ENCODE measurements at places on chromosomes 1 and 21.

- no peak for DNase-seq
These were observed 79.5 kb downstream of the BEND5 start for GRCh38 chr1:48697066-48697707.

- no peak for DNase-seq
These were observed 5.9 kb upstream of the TTC22 start for GRCh38 chr1:54806931-54807611.

DNA sequence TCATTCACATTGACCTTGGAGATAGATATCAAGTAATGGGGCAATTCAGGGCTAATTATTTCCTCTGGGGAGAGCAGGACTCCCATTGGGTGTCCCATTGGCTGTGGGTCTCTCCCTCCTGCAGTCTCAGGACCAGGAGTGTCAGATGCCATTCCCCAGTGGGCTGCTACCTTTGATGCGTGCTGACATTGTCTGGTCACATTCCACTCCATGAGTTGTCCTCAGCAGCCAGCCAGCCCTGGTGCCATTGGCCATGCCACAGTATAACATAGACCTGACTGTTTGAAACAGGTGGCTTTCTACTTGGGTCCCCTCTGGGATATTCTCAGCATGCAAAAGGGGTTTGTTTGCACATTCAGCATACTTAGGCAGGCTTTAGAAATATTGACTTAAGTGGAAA is 118.5 kb downstream of the MRPS6 start:
- DNase-seq: no peak

DNA sequence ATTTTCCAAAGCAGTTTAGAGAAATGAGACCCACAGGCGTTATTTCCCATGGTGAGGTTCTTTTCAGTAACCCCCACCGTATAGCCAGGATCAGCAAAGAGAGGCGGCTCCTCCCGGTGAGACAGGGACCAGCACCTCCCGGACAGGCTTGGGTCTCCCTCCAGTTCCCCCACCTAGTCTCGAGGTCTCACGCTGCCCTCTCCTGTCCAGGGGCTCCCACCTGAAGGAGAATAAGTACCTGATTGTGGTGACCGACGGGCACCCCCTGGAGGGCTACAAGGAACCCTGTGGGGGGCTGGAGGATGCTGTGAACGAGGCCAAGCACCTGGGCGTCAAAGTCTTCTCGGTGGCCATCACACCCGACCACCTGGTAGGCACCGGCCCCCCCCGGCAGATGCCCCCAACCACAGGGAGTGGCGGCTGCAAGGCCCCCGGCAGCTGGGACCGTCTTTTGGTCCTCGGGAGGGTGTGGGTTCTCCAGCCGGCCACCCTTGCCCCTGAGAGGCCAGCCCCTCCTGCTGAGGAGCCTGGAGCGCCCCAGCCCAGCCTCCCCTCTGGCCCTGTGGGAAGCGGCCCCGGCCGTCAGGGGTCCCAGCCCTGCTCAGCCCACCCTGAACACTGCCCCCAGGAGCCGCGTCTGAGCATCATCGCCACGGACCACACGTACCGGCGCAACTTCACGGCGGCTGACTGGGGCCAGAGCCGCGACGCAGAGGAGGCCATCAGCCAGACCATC is 4.9 kb downstream of the COL6A1 start:
- DNase-seq: no peak

- no peak for DNase-seq
These were observed 2.6 kb downstream of the VSIG8 start for GRCh38 chr1:159859767-159860322.

- DNase-seq: no peak
These were observed 111.5 kb downstream of the PDE9A start for GRCh38 chr21:42764883-42765282.

- DNase-seq: no peak
These were observed 1030.3 kb upstream of the ADGRL4 start for GRCh38 chr1:80036690-80037432.

- peak; percentile 82 for DNase-seq
These were observed 8.2 kb upstream of the SSX2IP start for GRCh38 chr1:84698151-84699110.

GRCh38 chr1:160879056-160879455 is 5.9 kb downstream of the ITLN1 start:
- DNase-seq: no peak

DNA sequence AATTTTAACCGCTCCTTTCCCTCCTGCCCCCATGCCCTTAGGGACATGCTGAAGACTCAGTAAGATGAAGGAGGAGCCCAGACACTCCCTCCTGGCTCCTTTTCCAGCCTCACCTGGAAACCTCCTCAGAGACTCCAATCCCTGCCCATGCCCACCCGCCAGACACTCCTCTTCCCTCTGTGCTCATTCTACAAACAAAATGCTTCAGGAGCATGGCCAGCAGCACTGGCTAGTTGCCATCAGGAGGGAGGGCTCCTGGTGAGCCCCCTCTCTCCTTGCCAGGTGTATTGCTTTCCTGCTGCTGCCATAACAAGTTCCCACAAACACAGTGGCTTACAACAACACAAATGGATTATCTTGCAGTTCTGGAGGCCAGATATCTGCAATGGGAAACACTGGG is 126.1 kb downstream of the PSMG1 start:
- no peak for DNase-seq

All from NCI-H226 (cell line).